ENCODE measurements at places on chromosomes 2 and 18.

GRCh38 chr2:64655018-64655664 lies 1.4 kb upstream of the SERTAD2 start:
- peaks cover 23% of the 10 kb centered on the region for H3K4me1 ChIP-seq
- H3K4me3 ChIP-seq, result peak overlapping the region; percentile 91
- no peak for DNase-seq
- H3K36me3 ChIP-seq, result peaks cover 11% of the 10 kb centered on the region

- H3K4me3 ChIP-seq, result no peak overlapping the region
- no peak for DNase-seq
- H3K4me1 ChIP-seq, result no peaks in the 10 kb centered on the region
- peaks cover 21% of the 10 kb centered on the region for H3K27me3 ChIP-seq
Observed at GRCh38 chr2:173713904-173714555, 251.1 kb downstream of the SP3 start.

DNA sequence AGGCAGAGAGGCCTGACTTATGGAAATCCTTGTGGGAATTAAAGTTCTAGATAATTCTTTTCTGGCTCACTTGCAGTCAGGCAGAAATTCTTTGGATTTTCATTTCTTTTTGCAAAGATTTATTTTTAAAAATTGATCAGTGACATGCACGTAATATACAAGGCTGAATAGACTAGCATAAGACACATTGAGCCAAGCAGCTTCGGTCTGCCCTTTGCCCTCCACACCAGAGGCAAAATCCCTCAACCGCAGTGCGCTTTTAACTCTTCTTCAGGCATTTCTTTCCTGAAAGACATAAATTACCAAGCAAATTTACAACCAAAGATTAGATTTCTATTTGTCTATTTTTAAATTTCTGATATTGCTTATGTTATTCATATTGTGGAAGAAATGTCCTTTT lies 227.9 kb downstream of the LOXHD1 start:
- H3K27me3 ChIP-seq, result peaks cover 17% of the 10 kb centered on the region
- no peaks in the 10 kb centered on the region for H3K4me1 ChIP-seq
- no peaks in the 10 kb centered on the region for H3K36me3 ChIP-seq

DNA sequence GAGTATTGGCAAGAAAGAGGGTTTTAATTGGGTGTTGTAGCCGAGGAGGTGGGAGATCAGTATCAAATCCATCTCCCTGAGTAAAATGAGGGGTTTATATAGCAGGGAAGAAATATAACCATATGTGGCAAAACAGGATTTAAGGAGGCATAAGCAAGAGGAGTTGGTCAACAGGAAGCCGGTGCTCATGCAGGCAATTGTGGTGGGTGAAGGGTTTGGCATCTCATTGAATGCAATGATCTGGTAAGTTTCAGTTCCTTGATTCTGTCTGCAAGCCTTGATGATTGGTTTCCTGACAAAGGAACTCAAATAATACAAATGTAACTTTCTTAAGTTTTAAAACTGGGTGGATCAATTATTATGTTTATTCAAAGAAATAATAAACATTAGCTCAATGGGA lies 564.4 kb upstream of the LINC00305 start:
- no peak overlapping the region for H3K4me3 ChIP-seq
- H3K4me1 ChIP-seq, result no peaks in the 10 kb centered on the region
- no peak for DNase-seq
- no peaks in the 10 kb centered on the region for H3K27me3 ChIP-seq

DNA sequence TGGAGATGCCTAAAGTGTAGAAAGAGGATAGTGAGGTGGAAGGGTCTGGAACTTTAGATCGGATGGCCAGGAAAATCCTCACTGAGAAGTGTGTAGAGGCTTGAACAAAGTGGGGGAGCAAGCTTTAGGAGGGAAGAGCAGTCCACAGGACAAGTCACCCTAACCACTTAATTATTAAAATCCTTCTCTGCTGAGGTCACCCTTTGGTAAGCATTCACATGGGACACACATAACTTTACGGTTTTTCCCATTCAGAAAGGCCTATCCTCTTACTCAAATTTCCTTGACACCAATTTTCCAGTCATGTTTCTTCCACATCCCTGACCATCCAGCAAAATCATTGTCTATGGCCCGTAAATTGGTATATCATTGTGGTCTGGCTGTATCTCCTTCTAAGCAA lies 31.0 kb upstream of the ZEB2 start:
- H3K36me3 ChIP-seq, result no peaks in the 10 kb centered on the region
- H3K27me3 ChIP-seq, result no peaks in the 10 kb centered on the region
- peaks cover 10% of the 10 kb centered on the region for H3K4me1 ChIP-seq
- DNase-seq, result no peak

DNA sequence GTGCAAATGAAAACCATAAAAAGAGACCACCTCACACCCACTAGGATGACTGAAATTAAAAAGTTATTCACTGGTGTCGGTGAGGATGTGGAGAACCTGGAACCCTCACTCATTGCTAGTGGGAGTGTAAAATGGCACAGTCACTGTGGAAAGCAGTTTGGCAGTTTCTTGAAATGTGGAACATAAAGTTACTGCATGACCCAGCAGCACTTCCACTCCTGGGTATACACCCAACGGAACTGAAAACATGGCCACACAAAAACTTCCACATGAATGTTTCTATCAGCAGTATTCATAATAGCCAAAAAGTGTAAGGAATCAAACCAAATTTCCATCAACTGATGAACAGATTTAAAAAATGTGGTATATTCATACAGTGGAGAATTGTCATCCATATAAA lies 65.1 kb upstream of the SLC66A3 start:
- no peak overlapping the region for H3K4me3 ChIP-seq
- H3K27ac ChIP-seq, result no peak overlapping the region
- H3K27me3 ChIP-seq, result peaks cover 7% of the 10 kb centered on the region
- no peak for DNase-seq

GRCh38 chr2:196167666-196168065 lies 3.7 kb downstream of the STK17B start:
- peak overlapping the region; percentile 100 for H3K27ac ChIP-seq
- DNase-seq, result no peak
- no peaks in the 10 kb centered on the region for H3K27me3 ChIP-seq
- peaks cover 90% of the 10 kb centered on the region for H3K36me3 ChIP-seq
- peaks cover 31% of the 10 kb centered on the region for H3K4me1 ChIP-seq
- H3K4me3 ChIP-seq, result peak overlapping the region; percentile 97

GRCh38 chr2:187783446-187783845 lies 229.2 kb upstream of the TFPI start:
- no peaks in the 10 kb centered on the region for H3K27me3 ChIP-seq
- H3K36me3 ChIP-seq, result no peaks in the 10 kb centered on the region
- no peak overlapping the region for H3K4me3 ChIP-seq
- no peak for DNase-seq

GRCh38 chr2:180980106-180980942 lies at the start of gene UBE2E3:
Gene UBE2E3 (plus strand): TSS chr2:180980605. CDS start chr2:180982043, 1,438 bp downstream.
- peak within 1 kb of the TSS; percentile 97 for H3K4me3 ChIP-seq
- peak within 1 kb of the TSS; percentile 95 for H3K27ac ChIP-seq
- no peaks in the 10 kb centered on the region for H3K27me3 ChIP-seq

GRCh38 chr2:72173640-72174321 lies 26.1 kb upstream of the CYP26B1 start:
- H3K4me3 ChIP-seq, result no peak overlapping the region
- H3K36me3 ChIP-seq, result peaks cover 2% of the 10 kb centered on the region
- no peak for DNase-seq
- no peak overlapping the region for H3K27ac ChIP-seq
- peaks cover 15% of the 10 kb centered on the region for H3K4me1 ChIP-seq

GRCh38 chr2:121858369-121858768 lies 102.9 kb downstream of the TSN start:
- H3K4me1 ChIP-seq, result no peaks in the 10 kb centered on the region
- H3K36me3 ChIP-seq, result no peaks in the 10 kb centered on the region
- DNase-seq, result no peak
- no peak overlapping the region for H3K27ac ChIP-seq
- no peak overlapping the region for H3K4me3 ChIP-seq

GRCh38 chr2:43676322-43677050 lies at the start of gene C1GALT1C1L:
Gene C1GALT1C1L (minus strand): TSS chr2:43676429. CDS start chr2:43676322, 107 bp downstream.
- H3K27ac ChIP-seq, result no peak within 1 kb of the TSS
- DNase-seq, result no peak
- peak within 1 kb of the TSS; percentile 29 for H3K4me3 ChIP-seq
- H3K27me3 ChIP-seq, result peaks cover 44% of the 10 kb centered on the region
- H3K4me1 ChIP-seq, result no peaks in the 10 kb centered on the region

DNA sequence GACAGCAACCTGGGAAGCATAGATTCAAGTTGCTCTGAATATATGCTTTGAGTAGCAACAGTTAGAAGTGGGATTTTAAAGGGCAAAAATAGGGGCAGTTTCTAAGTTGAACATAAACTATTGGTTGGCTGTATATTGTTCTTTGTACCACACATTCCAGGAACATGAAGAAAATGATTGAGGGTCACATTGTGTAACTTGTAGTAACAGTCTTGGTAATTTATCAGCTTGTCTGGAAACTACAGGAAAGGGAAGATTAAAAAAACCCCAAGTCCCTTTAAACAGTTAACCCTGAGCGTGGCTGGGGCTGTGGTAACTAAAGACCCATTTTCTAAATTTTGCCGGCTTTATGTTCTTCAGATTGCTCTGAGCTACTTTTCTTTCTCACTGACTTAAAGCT lies 7.4 kb downstream of the PLEKHB2 start:
- no peak overlapping the region for H3K27ac ChIP-seq
- H3K4me1 ChIP-seq, result peaks cover 43% of the 10 kb centered on the region
- DNase-seq, result no peak
- H3K27me3 ChIP-seq, result no peaks in the 10 kb centered on the region

DNA sequence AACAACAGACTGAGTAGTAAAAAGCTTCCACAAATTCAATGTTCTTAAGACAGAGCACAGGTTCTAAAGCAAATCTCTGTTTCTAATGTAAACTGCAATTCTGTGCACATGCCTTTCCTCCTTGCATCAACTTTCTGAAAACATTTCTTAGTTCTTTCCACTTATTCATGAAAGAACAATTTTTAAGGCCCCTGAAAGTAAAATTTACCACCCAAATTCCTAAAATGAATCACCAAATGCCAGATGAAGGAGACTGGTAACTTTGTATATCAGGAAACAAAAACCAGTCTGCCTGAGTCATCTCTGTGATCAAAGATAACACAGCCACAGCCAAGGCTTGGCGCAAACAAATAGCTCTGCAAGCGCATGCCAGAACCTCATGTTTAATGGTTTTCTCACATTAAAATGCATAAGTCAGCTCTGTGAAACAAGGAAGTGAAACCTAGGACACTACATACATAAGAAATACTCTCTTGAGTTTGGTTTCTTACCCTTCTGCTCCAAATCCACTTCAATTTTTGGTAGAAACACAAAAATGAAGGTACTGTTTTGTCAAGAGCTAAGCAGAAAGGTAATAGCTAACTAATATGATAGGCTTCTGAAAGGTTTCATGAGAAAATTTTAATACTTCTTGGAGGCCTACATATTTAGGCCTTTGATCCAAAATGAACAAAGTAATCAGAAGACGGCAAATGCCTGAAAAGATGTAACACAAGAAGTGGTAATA lies 169.4 kb downstream of the THADA start:
- DNase-seq, result peak; percentile 40
- peaks cover 8% of the 10 kb centered on the region for H3K36me3 ChIP-seq

GRCh38 chr18:76431437-76432273 lies 63.4 kb downstream of the ZNF516 start:
- no peak overlapping the region for H3K4me3 ChIP-seq
- no peaks in the 10 kb centered on the region for H3K4me1 ChIP-seq
- H3K27ac ChIP-seq, result no peak overlapping the region
- peaks cover 8% of the 10 kb centered on the region for H3K36me3 ChIP-seq
- peaks cover 4% of the 10 kb centered on the region for H3K27me3 ChIP-seq

DNA sequence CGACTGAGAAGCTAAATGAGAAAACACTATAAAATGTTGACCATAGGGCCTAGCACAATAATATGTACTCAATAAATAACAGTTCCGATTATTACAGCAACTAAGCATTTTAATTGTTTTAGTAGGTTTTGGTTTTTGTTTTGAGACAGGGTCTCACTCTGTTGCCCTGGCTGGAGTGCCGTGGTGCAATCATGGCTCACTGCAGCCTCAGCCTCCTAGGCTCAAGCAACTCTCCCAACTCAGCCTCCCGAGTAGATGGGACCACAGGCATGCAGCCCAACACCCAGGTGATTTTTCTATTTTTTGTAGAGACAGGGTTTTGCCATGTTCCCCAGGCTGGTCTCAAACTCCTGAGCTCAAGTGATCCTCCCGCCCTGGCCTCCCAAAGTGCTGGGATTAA lies 54.1 kb downstream of the ESCO1 start:
- H3K4me1 ChIP-seq, result no peaks in the 10 kb centered on the region
- no peak overlapping the region for H3K27ac ChIP-seq
- no peaks in the 10 kb centered on the region for H3K27me3 ChIP-seq
- no peak for DNase-seq
- H3K36me3 ChIP-seq, result peaks cover 35% of the 10 kb centered on the region
- H3K4me3 ChIP-seq, result no peak overlapping the region

- peaks cover 47% of the 10 kb centered on the region for H3K27me3 ChIP-seq
- peak overlapping the region; percentile 80 for H3K4me3 ChIP-seq
- H3K4me1 ChIP-seq, result peaks cover 11% of the 10 kb centered on the region
- no peak overlapping the region for H3K27ac ChIP-seq
- DNase-seq, result no peak
Observed at GRCh38 chr2:68318914-68319397, 793 bp downstream of the CNRIP1 start.

GRCh38 chr2:64359171-64359891 lies 94.6 kb upstream of the LGALSL start:
- H3K4me3 ChIP-seq, result no peak overlapping the region
- no peak overlapping the region for H3K27ac ChIP-seq
- no peaks in the 10 kb centered on the region for H3K4me1 ChIP-seq
- H3K36me3 ChIP-seq, result no peaks in the 10 kb centered on the region

- no peaks in the 10 kb centered on the region for H3K36me3 ChIP-seq
- H3K27me3 ChIP-seq, result no peaks in the 10 kb centered on the region
- no peak for DNase-seq
- no peak overlapping the region for H3K27ac ChIP-seq
- no peaks in the 10 kb centered on the region for H3K4me1 ChIP-seq
Observed at GRCh38 chr2:196341277-196341841, 170.0 kb upstream of the STK17B start.

DNA sequence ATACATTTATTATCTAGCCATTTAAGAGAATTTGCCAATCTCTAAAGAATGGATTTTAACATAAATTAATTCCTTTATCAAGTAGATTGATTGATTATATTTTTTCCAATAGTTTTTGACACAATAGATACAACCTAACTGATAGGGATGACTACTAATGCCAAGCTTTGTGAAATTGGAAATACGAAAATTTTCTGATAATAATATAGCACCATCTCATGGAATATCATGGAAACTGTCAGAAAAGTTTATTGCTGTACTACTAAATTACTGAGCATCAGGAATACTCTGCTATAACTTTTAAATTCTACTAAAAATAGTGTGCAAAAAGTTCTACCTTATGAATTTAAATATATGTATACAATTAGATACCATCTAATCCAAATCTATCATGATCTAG lies 101.8 kb upstream of the MAP2 start:
- H3K4me3 ChIP-seq, result no peak overlapping the region
- no peak for DNase-seq
- no peaks in the 10 kb centered on the region for H3K4me1 ChIP-seq
- no peak overlapping the region for H3K27ac ChIP-seq

GRCh38 chr2:123162400-123163016 lies 862.6 kb upstream of the CNTNAP5 start:
- DNase-seq, result no peak
- H3K4me1 ChIP-seq, result no peaks in the 10 kb centered on the region
- H3K27me3 ChIP-seq, result no peaks in the 10 kb centered on the region
- no peaks in the 10 kb centered on the region for H3K36me3 ChIP-seq
- H3K4me3 ChIP-seq, result no peak overlapping the region

- H3K4me1 ChIP-seq, result no peaks in the 10 kb centered on the region
- no peak for DNase-seq
- H3K36me3 ChIP-seq, result peaks cover 5% of the 10 kb centered on the region
- H3K4me3 ChIP-seq, result no peak overlapping the region
- H3K27ac ChIP-seq, result no peak overlapping the region
- peaks cover 26% of the 10 kb centered on the region for H3K27me3 ChIP-seq
Observed at GRCh38 chr18:9884532-9885140, 1.1 kb upstream of the TXNDC2 start.
